ENCODE measurements at places on chromosomes 7 and 10. TPM values are rescaled to one million over a fixed set of nuclear protein-coding genes. Genes with fewer than 3 reads are reported as not detected.
A peak's percentile ranks its signal among the peaks of the same experiment; 100 is the strongest.

DNA sequence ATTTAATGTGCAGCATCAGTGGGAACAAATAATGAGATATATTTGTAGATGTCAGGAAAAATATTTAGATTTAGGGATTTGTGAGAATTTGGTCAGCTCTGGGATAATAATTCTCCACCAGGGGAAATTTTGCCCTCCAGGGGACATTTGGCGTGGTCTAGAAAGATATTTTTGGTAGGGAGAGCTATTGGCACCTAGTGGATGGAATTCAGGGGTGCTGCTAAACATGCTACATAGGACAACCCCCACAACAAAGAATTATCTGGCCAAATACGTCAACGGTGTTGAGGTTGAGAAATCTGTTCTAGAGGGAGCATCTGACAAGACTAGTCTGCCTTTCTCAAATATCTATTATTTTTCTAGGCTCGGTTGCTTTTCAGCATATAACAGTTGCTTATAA, 2.1 kb downstream of the ADK start:
- H3K4me3 ChIP-seq, result no peak overlapping the region
- H3K4me1 ChIP-seq, result peaks cover 29% of the 10 kb centered on the region
- H3K27ac ChIP-seq, result no peak overlapping the region
- no peaks in the 10 kb centered on the region for H3K27me3 ChIP-seq
- H3K36me3 ChIP-seq, result no peaks in the 10 kb centered on the region

DNA sequence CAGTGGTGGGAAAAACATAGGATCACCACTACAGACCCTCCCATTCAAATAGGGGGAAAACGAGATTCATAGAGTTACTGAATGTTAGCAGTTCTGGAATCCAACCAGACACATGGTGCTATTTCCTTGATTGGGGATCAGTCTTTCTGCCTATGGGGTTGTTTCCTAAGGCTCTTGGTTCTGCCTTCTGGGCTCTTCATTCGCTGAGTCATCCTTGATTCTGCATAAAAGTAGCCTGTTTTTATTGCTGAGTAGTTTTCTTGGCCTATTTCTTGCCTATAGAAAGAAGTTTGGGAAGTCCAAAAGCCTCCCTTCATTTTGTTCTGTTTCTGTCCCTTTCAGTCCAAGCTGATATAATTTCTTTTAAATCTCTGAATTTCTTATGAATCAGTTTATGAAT, 99.3 kb upstream of the OIT3 start:
- DNase-seq, result no peak
- peaks cover 9% of the 10 kb centered on the region for H3K4me1 ChIP-seq
- H3K4me3 ChIP-seq, result no peak overlapping the region
- no peak overlapping the region for H3K27ac ChIP-seq
- no peaks in the 10 kb centered on the region for H3K36me3 ChIP-seq
- H3K27me3 ChIP-seq, result no peaks in the 10 kb centered on the region

- no peak overlapping the region for H3K4me3 ChIP-seq
- no peak for DNase-seq
- no peak overlapping the region for H3K27ac ChIP-seq
- peaks cover 9% of the 10 kb centered on the region for H3K4me1 ChIP-seq
Measured at GRCh38 chr7:120944826-120945562, 5.6 kb upstream of the ING3 start.

DNA sequence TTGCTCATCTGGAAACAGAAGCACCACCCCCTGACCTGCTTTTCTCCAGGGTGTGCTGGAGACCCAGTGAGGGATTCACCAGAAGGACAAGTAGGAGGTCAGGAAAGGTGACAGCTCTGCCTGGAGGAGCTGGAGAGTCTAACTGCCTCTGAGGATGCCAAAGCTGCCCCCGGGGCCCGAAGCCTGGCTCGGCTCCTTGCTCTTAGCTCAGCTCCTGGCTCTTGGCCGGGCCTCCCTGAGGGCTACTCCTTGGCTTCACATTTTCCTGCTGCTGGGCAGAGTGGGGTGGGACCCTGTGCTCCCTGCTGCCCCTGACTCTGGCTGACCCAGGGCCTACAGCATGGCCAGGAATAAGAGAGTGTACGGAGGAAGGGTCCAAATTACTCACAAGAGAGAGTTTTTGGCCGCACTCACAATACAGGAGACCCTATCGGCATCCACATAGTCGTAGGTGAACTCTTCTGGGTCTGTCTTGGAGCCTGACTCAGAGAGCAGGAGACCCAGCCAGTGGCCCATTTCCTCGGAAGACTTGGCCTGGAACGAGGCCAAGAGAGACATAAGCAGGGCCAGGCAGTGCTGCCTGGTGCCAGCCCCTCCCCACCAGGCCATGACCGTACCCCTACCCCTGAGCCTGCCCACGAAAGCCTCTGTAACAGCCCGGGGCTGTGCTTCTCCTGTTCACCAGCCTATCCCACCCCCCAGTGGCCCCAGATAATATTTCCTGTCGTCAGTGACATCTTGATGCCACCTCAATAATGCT, 63.1 kb downstream of the VWA2 start:
- H3K27me3 ChIP-seq, result peaks cover 2% of the 10 kb centered on the region
- peaks cover 14% of the 10 kb centered on the region for H3K4me1 ChIP-seq
- DNase-seq, result no peak
- peak overlapping the region; percentile 76 for H3K27ac ChIP-seq
- no peak overlapping the region for H3K4me3 ChIP-seq

GRCh38 chr7:153331427-153331826, 571.9 kb downstream of the ACTR3B start:
- H3K4me1 ChIP-seq, result no peaks in the 10 kb centered on the region
- no peak for DNase-seq
- H3K27me3 ChIP-seq, result no peaks in the 10 kb centered on the region
- no peak overlapping the region for H3K4me3 ChIP-seq
- no peaks in the 10 kb centered on the region for H3K36me3 ChIP-seq

DNA sequence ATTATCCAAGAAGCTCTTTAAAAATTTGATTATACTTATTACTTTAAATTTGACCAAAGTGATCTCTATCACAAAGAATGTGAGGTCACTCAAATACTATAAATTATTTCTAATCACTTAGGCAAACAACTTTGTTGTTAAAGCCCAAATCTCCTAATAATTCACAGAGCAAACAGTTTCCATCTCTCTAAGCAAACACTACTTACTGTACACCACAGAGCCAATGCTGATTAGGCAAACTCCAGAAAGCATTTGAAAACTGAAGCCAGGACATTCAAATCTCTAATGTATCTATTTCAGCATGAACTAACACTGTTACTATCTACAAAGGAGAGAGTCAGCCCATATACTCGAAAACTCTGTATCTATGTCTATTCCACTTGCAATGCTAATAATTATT, 107.1 kb downstream of the RNF32 start:
- H3K4me3 ChIP-seq, result no peak overlapping the region
- DNase-seq, result no peak
- H3K4me1 ChIP-seq, result no peaks in the 10 kb centered on the region
- no peak overlapping the region for H3K27ac ChIP-seq
- H3K27me3 ChIP-seq, result no peaks in the 10 kb centered on the region

- H3K36me3 ChIP-seq, result no peaks in the 10 kb centered on the region
- peaks cover 25% of the 10 kb centered on the region for H3K4me1 ChIP-seq
- H3K27me3 ChIP-seq, result peaks cover 3% of the 10 kb centered on the region
Measured at GRCh38 chr7:152760854-152761748, 1.5 kb downstream of the ACTR3B start.

Gene MYL10
- not detected for total RNA-seq

Gene CARD11
- 0.59 TPM for total RNA-seq

Gene PDK4
- not detected for total RNA-seq
